Stimulated activated CD4-positive, alpha-beta T cell treated with anti-CD3 and anti-CD28 coated beads, Interleukin-2, amount 100 ng/mL, for 24 hours (primary cell): ENCODE measurements at places on chromosomes 12 and 14.

- DNase-seq, result no peak
Observed at GRCh38 chr12:118743896-118744700, 237.2 kb upstream of the SRRM4 start.

DNA sequence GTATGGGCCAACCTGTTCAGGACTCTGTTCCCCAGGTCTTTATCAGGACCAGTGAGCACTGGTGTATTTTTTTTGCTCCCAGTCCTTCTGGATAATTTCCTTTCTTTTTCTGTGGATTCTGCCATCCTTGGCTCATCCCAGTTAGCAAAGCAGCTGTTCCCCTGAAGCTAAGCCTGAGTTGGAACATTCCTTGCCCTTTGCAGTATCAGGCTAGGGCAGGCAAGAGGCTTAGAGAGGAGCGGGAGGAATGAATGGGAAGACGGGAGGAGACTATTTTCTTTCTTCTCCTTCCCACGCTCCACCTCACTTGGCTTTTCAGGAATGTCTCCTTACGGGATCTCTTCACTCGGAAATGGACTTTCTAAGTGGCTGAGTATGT, 29.2 kb downstream of the ERG28 start:
- DNase-seq, result no peak

DNA sequence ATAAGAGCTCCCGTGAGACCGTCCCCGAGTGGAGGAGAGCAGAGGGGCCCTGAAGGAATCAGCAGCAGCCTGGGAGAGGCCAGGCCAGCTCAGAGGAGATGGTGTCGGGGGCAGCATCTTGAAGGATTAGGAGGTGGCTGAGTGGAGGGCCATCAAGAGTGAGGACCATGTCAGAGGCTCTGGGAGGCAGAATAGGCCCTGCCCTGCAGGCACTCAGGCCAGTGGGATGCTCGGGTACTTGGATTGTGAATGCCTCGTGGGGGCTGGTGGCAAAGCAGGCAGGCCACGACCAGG, 47.7 kb downstream of the IL31 start:
- DNase-seq, result no peak

GRCh38 chr12:95528431-95528830, 22.8 kb downstream of the USP44 start:
- DNase-seq, result no peak

GRCh38 chr12:113241191-113242025, 20.1 kb downstream of the TPCN1 start:
- no peak for DNase-seq

DNA sequence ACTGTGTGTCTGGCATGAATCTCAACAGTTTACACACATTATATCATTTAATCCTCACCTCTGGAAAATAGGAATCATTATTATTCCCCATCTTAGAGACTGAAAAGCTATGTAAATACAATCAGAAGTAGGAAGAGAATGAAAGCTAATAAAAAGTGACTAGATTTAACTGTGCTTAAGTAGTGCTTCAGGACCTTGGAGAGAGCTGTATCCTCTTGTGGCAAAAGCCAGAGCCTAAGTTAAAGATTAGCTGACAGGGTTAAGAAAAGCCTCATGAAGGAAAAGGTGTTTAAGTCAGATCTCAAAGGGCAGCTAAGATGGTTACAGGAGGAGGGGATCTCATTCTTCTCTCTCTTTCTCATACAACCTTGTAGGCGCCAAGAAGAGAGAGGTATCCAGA, 65.3 kb upstream of the TMEM233 start:
- DNase-seq, result no peak

DNA sequence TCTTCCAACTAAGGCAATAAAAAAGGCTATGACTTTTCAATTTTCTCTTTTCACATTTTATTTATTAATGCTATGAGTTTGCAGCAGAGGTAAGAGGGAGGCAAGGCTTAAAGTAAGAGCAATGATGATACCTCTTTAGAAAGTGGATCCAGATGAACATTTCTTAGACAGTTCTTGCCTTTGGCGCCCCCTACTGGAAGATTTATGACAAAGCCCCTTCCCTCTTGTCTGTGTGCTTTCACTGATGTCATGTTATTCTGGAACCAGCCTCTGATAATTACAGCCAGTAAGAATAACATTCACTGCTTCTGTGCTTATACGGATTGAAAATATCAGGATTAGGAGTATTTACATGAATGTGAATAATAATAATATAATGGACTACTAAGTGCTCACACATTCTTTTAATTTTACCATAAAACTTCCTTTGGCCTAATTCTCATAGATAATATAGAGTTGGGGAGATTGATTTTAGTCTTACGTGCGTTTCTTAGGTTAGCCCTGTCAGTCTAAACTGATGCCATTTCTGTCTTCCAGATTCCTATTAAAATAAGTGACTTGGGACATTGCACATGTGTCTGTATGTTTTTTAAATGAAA, 1929.9 kb upstream of the SEL1L start:
- DNase-seq, result no peak
